ENCODE measurements at places on chromosomes 2 and 18.

DNA sequence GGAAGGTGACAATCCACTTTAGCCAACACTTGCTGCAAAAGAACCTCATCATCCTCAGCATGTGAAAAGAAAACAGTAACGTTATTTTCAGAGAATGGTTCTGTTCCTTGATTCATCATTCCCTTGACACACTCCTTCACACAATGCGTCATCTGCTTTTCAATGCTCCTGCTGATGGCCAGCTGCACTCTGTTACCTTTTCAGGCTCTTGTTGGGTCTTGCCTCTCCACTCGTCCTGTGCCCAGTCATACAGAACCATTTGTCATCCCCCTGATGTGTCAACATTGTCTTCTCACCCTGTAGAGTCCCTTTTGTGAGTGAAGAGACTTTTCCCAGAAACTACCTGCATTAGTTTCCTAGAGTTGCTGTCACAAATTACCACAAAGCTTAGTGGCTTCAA is 12.2 kb upstream of the DTNA start:
- DNase-seq: no peak

GRCh38 chr2:169159686-169160085 is 90.3 kb downstream of the DHRS9 start:
- DNase-seq: no peak

- no peak for DNase-seq
Observed at GRCh38 chr18:66329716-66330115, 274.2 kb downstream of the CDH19 start.

DNA sequence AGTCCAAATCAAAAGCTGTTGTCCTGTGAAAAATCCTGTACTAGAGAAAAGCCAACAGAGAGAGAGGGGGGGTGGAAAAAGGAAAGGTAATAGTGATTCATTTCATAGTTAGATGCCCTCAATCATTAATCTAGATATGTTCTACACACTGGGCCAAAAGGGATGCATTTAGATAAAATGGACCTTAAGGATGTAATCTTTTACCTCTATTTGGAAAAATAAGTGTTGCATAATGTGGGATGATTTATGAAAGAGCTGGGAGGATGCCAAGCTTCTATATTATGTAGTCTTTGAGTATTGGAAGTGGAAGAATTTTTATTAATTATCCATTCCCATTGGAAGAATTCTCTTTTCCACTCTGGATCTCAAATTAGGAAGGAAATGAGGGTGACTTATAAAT is 480.5 kb upstream of the ZEB2 start:
- no peak for DNase-seq

DNA sequence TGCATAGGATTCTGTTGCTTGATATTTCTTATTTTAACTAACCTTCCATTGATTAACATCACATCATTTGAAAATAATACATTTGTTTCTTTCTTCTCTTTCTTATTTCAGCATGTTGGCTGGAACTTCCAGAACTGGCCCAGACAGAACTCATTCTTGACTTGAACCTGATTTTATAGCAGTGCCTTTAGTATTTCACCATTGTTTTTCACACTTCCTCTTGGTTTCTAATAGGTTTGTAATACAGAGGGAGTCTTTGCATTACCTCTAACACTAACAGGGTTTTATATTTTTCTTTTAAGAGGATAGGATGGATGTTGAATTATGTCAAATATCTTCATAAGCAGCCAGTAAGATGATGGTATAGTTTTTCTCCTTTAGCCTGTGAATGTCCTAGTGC is 39.2 kb downstream of the SEMA4F start:
- DNase-seq: no peak

DNA sequence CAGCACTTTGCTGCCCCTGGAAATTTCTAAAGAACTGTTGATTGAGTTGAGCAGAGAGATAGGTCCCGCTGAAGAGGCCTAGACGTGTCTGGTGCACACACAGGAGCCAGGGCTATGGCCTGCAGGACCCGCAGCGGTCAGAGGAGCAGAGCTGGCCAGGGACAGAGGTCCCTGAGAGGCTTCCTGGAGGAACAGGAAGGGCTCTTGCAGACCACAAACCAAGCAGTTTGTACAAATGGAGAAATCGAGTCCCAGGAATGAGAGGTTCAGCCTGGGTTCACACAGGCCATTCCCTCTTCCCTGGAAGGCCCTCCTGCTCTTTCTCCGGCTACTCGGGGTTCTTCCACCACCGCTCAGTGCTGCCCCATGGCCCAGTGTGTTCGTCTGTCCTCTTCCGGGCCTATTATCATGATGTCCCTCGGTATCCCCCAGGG is 1.2 kb upstream of the BIN1 start:
- no peak for DNase-seq

DNA sequence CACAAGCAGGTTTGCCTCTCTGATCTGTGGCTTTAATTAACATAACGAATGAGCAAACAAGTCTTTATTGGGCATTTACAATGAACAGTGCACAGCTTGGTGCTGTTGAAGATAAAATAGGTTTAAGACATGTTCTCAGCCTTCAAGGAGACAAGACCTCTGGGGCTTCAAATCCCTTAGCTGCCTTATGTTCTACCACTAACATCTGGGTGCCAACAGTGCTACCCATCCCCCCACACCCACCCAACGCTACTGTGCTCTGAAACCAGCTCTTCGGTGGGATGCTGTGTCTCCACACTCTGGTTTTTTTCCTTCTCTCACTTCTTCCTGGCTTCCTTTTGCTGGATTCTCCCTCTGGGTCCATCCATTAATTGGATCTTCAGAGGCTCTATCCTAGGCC is 14.1 kb upstream of the B3GNT2 start:
- no peak for DNase-seq
